Fibroblast of lung (primary cell): ENCODE measurements at places on chromosomes 6 and 20. TPM values are rescaled to one million over a fixed set of nuclear protein-coding genes. Genes with fewer than 3 reads are reported as not detected.

The SLX4IP gene
- total RNA-seq: 4.4 and 8.1 TPM in 2 replicates

The LY6G6F gene
- total RNA-seq: not detected in 2 replicates

The SPATS1 gene
- total RNA-seq: under 0.01 TPM in 1 of 2 replicates, not detected in the other

The OLIG3 gene
- total RNA-seq: not detected in 2 replicates

The CLDN20 gene
- total RNA-seq: not detected in 2 replicates

The CHRNA4 gene
- not detected in 2 replicates for total RNA-seq

The STMN3 gene
- total RNA-seq: 16.4 and 34.3 TPM in 2 replicates

The TUBB2B gene
- 3.8 and 5.1 TPM in 2 replicates for total RNA-seq

The SNAP25 gene
- total RNA-seq: 1.5 and 4.5 TPM in 2 replicates

The LHFPL5 gene
- not detected in 2 replicates for total RNA-seq

The MRAP2 gene
- total RNA-seq: under 0.01 and 0.17 TPM in 2 replicates

The CST2 gene
- not detected in 2 replicates for total RNA-seq

The RREB1 gene
- total RNA-seq: 15.2 and 18.8 TPM in 2 replicates
